Activated CD8-positive, alpha-beta memory T cell treated with anti-CD3 and anti-CD28 coated beads for 4 hours (primary cell): ENCODE measurements at places on chromosomes 11 and 22.

GRCh38 chr22:47456031-47456430, 693.6 kb downstream of the TBC1D22A start:
- DNase-seq, result no peak

DNA sequence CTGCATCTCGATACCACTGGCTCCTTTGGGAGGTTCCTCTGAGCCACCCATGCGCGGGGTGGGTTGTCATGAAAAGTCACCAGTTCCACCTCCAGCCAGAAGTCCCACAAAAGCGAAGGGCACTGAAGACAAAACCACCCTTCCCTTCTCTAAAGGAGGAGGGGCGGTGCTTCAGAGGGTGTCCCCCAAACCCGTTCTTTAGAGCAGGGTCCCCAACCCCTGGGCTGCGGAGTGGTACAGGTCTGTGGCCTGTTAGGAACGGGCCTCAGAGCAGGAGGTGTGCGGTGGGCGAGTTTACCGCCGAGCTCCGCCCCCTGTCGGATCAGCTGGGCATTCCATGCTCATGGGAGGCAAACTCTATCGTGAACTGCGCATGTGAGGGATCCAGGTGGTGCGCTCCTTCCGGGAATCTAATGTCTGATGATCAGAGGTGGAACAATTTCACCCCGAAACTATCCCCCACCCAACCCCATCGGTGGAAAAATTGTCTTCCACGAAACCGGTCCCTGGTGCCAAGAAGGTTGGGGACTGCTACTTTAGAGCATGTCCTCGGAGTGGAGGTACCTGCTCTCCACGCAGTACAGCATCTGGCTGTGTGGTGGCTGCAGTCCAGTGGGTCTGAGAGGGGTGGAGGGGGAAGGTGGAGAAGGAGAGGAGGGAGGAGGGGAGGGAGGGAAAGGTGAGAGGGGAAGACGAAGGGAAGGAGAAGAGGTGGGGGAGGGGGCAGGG, 72.9 kb upstream of the SEPTIN5 start:
- no peak for DNase-seq

GRCh38 chr22:22009661-22010060, 27.1 kb upstream of the TOP3B start:
- no peak for DNase-seq

- no peak for DNase-seq
These were observed 71.3 kb downstream of the MED15 start for GRCh38 chr22:20578707-20579106.

DNA sequence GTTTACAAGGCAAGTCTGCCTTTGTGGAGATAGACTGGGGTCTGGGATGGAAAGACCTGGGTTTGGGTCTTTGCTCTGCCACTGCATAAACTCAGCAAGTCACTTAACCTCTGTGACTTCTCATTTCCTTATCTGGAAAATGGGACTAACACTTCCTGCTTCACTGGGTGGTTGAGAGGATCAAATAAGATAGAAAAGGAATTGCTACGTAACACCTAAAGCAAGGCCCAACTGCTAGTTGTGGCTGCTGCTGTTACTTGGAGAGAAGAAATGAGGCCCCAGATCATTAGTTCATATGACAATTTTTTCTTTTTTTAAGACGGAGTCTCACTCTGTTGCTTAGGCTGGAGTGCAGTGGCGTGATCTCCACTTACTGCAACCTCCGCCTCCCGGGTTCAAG, 5.9 kb downstream of the PTPRJ start:
- DNase-seq, result no peak

DNA sequence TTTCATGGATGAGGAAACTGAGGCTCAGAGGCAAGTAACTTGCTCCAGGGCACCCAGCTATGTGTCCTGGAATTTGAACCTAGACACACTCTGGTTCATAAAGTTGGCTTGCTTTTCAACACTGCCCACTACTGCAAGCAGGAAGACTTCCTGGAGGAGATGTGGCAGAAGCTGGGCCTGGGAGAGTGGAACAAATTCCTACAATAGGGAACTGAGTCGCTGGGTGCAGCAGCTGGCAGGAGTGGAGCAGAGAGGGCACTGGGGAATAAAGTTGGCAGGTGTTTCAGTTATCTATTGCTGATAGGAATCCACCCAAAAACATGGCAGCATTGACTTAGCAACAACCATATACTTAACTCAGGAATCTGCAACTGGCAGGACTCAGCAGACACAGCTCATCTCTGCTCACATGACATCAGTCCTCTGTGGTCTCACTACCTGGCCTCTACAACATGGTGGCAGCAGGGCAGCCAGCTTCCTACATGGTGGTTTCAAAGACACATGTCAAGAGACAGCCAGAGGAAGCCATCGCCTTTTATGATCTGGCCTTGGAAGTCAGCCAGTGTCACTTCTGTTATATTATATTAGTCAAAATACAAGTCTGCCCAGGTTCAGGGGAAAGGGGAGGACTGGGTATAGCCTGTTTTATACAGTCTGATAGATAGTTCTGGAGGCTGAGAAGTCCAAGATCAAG, 10.6 kb upstream of the CARD10 start:
- DNase-seq, result no peak

GRCh38 chr22:42262964-42263363, 7.5 kb downstream of the TCF20 start:
- no peak for DNase-seq

- DNase-seq, result no peak
These were observed 1.5 kb downstream of the HIPK3 start for GRCh38 chr11:33258631-33259205.

- no peak for DNase-seq
These were observed 4.6 kb upstream of the RANGAP1 start for GRCh38 chr22:41290262-41291221.

DNA sequence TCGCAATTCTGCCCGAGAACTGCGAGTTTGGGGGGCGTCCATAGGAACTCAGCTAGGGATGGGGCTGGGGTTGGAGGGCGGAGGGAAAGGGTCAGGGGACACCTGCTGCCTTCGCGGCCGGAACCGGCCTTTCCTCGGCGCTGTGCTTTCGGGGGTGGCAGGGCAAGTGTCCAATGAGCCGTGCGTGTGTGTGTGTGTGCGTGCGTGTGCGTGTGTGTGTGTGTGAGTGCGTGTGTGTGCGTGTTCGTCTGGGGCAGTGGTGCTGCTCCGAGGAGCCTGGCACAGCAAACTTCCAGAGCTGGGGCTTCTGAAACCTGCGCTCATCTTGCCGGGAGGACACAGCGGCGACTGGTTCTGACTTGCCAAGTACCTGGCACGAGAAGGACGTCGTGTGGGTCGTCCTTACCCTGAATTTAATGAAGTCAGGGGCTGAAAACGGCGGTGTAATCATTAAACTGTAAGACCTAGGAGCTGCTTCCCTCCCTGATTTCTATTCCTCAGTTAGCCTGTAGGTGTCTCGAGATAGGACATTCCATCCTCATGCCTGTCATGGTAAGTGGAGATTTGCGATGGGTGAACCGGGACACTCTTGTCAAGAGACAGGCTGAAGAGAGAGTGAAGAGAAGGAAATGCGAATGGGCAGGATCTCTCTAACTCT, 27.0 kb upstream of the AMOTL1 start:
- DNase-seq, result no peak

DNA sequence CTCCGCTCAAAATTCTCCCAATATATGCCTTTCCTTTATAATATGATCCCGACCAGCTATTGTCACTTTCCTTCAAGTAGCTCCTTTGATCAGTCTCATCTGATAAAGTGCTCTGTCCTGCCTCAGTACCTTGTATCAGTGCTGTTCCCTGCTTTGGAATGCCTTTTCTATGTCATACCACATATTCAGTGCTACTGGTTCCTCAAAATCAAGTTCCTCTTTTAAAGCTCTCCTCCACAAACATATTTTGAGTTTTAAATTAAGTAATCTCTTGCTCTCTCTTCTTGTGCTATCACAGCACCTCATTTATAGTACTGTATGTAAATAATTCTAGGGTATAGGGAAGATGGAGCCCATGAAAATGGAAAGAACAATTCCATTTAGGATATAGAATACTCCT, 137.1 kb upstream of the CTSC start:
- no peak for DNase-seq

DNA sequence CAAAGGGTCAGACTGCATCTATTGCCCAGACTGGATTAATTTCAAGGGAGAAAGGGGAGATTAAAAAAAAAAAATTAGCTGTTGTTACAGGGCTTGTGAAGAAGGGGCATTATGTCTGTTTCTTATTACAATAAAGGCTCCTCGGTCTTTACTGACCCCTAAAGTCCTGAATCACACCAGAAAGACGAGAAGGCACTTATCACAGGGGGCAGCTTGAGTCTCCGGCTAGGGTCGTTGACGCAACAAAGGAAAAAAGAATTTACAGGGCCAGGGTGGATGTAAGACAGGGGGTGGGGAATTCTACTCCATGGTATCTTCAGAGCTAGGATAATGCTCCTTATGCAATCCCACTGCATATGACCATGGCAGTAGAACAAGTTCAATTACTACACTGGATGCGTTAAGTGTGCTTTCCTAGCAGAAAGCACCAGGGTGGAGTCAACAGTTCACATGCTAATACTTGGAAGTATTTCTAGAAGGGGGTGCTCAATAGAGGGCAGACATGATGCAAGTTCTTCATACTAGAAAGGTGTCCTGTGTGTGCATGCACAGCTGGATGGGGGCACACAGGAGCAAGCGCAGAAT, 16.5 kb downstream of the DDX17 start:
- DNase-seq, result no peak

- no peak for DNase-seq
These were observed 94.1 kb downstream of the CACNA1I start for GRCh38 chr22:39664485-39665200.

DNA sequence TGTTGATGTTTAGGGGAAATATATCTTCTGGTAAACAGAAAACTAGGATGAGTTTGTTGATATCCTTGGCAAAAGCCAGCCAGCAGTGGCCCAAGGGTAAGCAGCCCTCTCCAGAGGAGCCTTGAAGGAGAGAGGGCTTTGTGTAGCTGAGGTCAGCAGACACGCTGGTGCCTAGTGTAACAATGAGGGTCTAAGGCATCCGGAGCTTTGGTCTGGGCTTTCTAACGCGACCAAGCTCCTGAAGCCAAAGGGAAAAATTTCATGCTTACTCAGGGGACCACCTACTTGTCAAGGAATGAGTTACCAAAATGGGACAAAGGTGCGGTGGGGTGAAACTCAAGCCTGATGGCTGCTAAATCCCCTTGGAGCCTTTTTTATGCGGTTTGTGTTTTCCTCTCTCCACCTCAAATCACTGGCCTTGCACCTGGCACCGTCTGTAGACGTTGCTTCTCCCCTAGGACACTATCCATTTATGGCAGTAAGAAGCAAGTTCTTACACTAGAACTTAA, 134.9 kb downstream of the DBX1 start:
- DNase-seq, result no peak

DNA sequence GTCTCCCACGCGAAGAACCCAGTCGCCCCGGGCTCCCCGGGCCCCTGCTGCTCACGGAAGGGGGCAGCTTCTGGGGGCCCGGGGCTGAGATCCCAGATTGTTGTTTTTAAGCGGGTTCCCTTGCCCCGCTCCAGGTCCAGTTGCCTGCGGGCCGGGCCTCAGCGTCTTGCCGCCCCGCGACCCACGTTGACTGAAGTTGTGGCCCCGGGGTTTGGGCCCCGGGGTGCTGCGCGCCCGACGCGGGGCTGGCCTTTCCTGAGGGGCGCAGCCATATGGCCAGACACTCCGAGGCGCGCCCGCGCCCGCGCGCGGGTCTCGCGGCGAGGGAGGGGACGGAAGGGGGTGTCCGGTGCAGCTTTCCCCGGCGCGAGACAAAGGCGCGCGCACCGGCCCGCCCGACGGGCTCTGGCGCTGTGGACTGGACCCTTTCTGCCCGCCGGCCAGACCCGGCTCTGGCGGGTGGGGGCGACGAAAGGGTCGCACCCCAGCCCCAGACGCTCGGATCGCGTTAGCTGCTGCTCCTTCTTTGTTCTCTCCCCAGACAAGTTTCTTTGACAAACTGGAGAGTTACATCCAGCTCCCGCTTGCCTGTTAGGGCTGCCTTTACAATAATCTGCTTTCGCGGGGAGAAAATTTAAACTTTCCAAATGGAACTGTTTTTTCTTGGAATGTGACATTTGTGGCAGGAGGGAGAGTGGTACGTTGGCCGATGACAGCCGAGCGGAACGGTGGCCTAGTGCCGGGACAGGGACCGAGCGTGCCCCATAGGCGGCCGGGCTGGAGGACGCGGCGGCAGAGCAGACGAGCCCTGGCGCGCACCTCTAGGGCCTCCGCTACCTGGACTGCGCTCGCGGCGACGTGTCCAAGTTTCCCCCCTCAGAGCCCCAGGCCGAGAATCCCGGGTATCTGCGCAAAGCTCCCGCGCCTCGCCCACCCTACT, 716 bp downstream of the AMOTL1 start:
- no peak for DNase-seq

GRCh38 chr11:96167203-96167758, 175.7 kb downstream of the MAML2 start:
- no peak for DNase-seq

DNA sequence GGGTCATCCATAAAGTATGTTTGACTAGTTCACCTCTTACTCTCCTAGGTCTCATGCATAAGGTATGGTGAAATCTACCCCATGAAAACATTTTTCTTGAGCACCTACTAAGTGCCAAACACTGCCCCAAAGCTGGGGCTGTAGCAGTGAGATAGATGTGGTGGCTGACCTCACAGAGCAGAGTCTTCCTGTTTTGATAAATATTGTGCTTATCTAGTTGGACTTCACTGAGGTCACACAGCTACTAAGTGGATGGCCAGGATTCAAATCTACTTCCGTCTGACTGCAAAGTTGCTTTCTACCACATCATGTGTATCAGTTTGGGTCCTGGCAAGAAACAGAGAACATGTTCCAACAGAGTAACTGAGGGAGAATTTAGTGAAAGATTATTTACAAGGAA, 6.4 kb upstream of the HTATIP2 start:
- no peak for DNase-seq

GRCh38 chr11:108221911-108222573, 396 bp downstream of the NPAT start:
- no peak for DNase-seq

DNA sequence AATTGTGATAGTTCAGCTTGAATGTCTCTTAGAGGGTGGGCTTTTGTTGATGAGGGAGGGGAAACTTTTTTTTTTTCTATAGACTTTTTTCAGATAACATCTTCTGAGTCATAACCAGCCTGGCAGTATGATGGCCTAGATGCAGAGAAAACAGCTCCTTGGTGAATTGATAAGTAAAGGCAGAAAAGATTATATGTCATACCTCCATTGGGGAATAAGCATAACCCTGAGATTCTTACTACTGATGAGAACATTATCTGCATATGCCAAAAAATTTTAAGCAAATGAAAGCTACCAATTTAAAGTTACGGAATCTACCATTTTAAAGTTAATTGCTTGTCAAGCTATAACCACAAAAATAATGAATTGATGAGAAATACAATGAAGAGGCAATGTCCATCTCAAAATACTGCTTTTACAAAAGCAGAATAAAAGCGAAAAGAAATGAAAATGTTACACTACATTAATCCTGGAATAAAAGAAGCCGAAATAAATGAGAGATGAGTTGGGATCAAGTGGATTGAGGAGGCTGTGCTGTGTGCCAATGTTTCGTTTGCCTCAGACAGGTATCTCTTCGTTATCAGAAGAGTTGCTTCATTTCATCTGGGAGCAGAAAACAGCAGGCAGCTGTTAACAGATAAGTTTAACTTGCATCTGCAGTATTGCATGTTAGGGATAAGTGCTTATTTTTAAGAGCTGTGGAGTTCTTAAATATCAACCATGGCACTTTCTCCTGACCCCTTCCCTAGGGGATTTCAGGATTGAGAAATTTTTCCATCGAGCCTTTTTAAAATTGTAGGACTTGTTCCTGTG, 3.9 kb downstream of the MALAT1 start:
- DNase-seq, result no peak

GRCh38 chr22:31449506-31449905, 40.1 kb downstream of the EIF4ENIF1 start:
- DNase-seq, result no peak

GRCh38 chr22:49943405-49943765, 17.2 kb upstream of the PIM3 start:
- no peak for DNase-seq

- DNase-seq, result no peak
These were observed 7.0 kb upstream of the RRM1 start for GRCh38 chr11:4087551-4087950.
